Stimulated activated CD8-positive, alpha-beta memory T cell treated with anti-CD3 and anti-CD28 coated beads, Interleukin-4, amount 100 ng/mL, for 48 hours (primary cell): ENCODE measurements at places on chromosomes 5 and 9.

- DNase-seq, result peak; percentile 77
Observed at GRCh38 chr9:135797507-135798262, 95.7 kb downstream of the KCNT1 start.

GRCh38 chr9:125761676-125762450 is 14.7 kb downstream of the PBX3 start:
- no peak for DNase-seq

GRCh38 chr9:100697339-100697738 is 119.5 kb downstream of the CAVIN4 start:
- DNase-seq, result no peak

- DNase-seq, result no peak
Observed at GRCh38 chr5:56810826-56811225, 4.5 kb upstream of the MAP3K1 start.

DNA sequence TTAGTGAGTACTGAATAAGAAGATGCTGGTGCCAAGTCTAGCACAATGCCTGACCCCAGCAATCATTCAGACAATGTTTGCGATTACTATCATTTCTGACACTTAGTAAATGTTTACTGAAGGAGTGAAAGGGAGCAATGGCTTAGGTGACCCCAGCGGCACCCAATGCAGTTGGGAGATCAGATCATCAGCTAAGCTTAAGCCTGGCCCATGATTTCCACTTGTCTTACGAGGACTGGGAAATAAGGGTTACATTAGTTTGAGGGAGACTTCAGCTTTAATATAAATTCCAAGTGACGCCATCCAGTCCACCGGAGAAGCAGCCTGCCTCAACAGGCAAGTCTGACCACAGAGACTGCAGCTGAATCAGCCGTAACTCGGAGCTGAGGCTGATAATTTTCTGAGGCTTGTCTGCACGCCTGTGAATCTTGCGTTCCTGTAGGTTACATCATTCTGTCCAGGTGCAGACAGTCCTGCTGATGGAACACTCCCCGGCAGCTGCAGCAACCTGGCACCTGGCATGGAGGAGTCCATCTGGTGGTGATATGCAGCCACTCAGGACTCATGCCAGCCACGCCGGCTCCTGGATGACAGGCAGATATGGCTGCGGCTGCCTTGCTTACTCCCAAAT is 34.9 kb upstream of the FGF1 start:
- no peak for DNase-seq

DNA sequence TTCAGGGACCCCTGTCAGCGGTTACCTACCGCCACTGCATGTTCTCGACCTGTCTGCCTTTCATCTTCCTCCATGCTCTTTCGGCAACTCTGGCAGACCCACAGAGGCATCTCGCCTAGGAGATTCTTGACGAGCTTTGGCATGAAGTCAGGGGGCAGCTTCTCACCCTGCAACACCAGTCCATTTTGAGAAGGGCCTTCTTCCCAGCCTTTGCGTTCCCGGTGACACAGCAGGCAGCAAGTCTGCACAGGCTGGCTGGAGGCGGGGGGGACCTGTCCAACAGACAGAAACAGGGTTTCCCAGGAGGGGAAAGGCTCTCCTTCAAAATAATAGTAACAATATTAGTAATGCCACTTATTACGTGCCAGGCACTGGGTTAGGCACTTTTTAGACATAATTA is 15.5 kb downstream of the FAM193B start:
- no peak for DNase-seq

DNA sequence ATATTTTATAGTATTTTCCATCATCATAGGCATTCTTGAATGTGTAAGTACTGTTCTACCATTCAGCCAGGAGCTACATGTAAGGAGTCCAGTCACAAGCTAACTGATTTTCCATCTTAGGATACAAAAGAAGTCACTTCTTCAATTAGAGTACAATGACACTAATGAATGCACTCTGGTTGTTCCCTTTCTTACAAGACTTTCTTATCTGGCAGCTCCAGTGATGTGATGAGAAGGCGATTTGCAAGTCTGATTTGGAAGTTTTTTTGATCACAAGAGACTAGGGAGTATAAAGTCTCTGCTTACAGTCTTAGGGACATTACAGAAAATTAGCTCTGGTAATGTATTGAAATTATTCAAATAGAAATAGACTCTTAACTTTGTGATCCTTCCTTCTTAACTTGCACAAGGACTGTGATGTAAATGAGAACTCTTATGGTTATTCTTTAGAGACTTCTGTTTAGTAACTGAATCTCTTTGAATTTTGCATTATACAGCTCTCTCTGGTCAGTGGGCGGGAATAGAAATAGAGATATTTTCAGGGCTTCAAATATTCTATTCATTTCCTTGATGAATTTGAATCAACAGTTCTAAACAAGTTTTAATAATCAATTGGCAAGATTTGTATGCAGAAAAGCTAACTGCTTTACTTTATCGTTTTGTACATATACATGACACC is 130.4 kb upstream of the CDH6 start:
- DNase-seq, result no peak
